ENCODE measurements at places on chromosomes 5 and 9.

GRCh38 chr5:119879446-119879845 is 250.1 kb downstream of the FAM170A start:
- no peak for DNase-seq

DNA sequence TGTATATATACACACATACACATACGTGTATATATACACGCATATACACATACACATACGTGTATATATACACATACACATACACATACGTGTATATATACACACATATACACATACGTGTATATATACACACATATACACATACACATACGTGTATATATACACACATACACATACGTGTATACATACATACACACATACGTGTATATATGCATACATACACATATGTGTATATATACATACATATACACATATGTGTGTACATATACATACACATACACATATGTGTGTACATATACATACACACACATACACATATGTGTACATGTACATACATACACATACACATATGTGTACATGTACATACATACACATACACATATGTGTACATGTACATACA is 82.6 kb downstream of the SYK start:
- DNase-seq, result no peak

- no peak for DNase-seq
These were observed 903.8 kb downstream of the EFNA5 start for GRCh38 chr5:106766916-106767315.

DNA sequence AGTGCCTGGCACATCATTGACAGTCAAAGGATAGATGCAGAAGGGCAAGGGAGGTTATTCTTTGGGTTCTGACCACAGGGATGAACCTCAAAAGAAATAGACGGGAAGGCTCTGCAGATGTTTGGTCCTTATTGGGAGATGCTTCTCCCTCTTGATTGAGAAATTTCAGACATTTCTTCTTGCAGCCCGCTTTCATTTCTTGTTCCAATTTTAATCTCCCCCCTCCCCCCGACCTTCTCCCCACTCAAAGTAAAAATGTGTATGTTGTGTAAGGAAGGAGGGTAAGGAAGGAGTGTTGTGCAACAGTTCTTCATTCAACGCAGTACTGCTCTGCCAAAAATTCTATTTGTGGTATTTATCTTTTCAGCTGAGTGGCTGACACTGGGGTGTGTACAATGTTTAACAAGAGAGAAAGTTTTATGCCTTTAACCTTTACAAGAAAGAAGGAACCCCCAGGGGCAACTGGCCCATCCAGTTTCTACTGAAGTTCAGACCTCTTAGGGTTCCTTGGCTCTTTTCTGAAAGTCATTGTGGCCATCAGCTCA is 46.3 kb upstream of the TNFSF15 start:
- no peak for DNase-seq

DNA sequence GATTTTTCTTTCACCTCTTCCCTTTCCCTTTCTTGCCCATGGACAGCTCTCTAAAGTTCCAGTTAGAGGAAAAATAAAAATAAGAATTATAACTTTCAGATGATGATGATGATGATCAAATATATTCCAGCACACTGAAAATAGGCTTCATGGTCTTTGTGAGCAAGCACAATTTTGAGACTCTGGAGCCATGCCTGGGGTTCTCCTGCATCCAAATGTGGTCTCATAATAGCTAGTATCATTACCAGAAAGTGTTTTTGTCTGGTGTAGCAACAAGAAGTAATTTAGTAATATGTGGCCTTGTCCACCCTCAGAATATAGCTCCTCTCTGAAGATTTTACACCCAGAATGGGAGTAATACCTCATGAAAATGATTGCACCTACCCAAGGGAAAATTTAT is 150.4 kb downstream of the SNCAIP start:
- DNase-seq, result no peak

- DNase-seq, result no peak
These were observed 19.2 kb upstream of the TOR1B start for GRCh38 chr9:129783516-129784361.

- DNase-seq, result no peak
These were observed 23.9 kb downstream of the MED27 start for GRCh38 chr9:132055756-132056155.

GRCh38 chr5:40842351-40842750 is 1.2 kb downstream of the CARD6 start:
- DNase-seq, result no peak

DNA sequence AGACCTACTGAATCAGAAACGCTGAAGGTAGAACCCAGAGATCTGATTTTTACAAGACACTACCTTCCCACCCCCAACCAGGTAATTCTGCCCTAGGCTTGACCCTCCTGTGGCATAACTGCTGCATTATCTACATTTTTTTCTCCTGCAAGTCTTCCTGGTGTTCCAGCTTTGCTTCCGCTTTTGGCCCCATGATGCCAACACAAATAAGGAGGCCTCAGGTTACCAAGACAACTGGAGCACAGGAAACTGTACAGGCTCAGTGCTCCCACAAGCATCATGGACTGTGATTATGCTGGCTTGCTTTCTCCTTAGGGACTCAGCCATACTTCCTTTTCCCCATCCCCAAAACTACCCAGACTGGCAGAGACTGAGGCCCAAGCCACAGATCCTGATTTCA is 6.6 kb upstream of the MSMP start:
- no peak for DNase-seq

GRCh38 chr5:165863239-165863638 is 2357.8 kb downstream of the MAT2B start:
- DNase-seq, result no peak
